Stimulated activated CD8-positive, alpha-beta memory T cell treated with anti-CD3 and anti-CD28 coated beads, Interleukin-7, amount 100 ng/mL, for 1 hour (primary cell): ENCODE measurements at places on chromosomes 2 and 18.

GRCh38 chr2:170596576-170596975, 118.6 kb upstream of the SP5 start:
- no peak for DNase-seq

- DNase-seq, result no peak
These were observed 66.6 kb downstream of the CTIF start for GRCh38 chr18:48605408-48605845.

- no peak for DNase-seq
These were observed 6.8 kb downstream of the ASXL3 start for GRCh38 chr18:33584548-33585430.

- DNase-seq, result no peak
These were observed 2.9 kb downstream of the FN1 start for GRCh38 chr2:215432759-215433594.

- DNase-seq, result no peak
These were observed 354.6 kb upstream of the SETBP1 start for GRCh38 chr18:44325903-44326635.

- no peak for DNase-seq
These were observed 95.8 kb downstream of the PXDN start for GRCh38 chr2:1648241-1649102.

- DNase-seq, result no peak
These were observed 187.1 kb downstream of the NRP2 start for GRCh38 chr2:205869439-205869838.

- peak; percentile 38 for DNase-seq
These were observed 60.1 kb upstream of the IL1RL1 start for GRCh38 chr2:102251042-102251848.

- no peak for DNase-seq
These were observed 75.3 kb downstream of the STPG4 start for GRCh38 chr2:47079515-47080412.

DNA sequence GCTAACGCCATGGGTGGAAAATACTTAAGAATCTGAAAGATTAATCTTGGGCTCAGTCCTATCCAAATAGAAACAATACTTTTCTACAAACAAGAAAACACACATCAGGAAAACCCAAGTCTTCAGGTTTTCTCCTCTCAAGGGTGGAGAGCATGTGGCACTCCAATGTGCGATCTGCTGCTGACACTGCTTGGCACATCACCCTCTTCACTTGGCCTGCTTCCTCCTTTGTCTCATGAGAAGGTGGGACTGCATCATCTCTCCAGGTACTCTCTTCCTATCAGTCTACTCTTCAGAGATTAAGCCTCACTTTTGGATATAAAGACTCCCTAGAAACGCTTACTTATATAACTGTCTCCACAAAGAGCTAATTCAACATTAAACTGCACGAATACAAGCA, 26.4 kb downstream of the HDLBP start:
- DNase-seq, result no peak

DNA sequence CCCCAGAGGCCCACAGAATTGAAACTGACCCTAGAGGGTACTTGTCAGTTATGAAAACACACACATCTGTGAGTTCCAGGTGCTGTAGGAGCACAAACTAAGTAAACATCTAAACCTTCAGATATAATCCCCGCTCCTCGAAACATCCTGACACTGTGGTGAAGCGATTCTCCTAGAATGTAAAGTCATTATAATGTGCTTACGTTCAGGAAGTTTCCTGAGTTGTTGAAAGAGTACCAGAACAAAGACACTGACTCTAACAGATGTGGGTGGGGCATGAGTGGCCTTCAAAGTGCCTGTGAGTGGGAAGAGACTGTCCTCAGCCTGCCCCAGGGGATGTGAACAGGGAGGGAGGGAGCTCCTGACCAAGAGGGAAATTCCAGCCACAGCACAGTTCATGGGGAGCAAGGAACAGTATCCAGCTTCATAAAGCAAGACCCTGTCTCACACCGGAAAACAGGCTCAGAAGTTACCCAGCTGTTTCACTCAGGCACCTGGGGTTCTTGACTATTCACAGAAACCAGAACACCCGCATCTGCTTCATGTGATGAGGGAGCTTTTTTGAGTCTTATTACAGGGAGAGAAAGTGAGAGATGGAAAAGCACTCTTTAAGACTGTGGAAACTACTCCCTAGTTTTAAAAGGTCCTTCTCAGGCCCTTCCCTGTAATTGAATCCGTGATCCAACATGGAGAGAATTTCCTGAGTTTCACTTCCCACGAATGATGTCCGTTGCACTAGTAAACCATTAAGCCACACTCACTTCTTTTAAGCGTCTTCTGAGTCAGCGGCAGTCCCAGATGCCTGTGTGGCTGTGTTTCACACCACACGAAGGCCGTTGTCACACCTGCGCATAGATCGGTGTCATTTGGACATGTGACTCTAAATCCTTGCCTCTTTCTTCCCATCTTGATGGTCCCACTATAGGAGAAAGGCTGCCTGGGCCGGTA, 88.6 kb upstream of the EML6 start:
- no peak for DNase-seq

DNA sequence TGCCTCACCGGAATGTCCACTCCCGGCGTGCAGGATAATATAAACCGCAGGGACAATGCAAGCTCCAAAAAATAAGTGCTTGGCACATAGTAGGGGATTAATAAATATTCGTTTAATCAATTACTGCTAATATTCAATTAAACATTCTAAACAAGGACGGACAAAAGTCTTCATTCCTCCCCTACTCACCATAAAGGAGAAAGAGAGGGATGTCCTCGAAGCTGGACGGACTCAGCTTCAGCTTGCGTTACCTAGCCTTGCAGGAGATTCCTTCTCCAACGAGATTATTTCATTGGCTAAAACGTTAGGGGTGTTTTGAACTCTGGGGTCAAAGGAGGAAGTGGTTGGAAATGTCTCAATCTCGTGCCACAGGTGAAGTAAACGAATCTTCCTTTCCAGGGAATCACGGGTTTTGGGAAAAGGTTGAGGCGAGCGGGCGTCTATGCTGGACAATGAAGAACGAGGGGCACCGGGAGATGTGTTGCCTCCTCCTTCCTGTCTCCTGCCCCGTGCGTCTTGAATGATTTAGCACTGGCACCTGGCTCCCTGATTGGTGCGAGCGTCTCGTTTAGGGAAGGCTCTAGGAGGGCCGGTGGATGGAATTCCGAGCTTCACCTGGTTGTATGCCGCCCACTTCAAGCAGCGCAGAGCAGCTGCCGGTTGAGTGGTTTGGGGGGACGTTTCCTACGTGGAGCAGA, 2.0 kb upstream of the GAD1 start:
- no peak for DNase-seq

DNA sequence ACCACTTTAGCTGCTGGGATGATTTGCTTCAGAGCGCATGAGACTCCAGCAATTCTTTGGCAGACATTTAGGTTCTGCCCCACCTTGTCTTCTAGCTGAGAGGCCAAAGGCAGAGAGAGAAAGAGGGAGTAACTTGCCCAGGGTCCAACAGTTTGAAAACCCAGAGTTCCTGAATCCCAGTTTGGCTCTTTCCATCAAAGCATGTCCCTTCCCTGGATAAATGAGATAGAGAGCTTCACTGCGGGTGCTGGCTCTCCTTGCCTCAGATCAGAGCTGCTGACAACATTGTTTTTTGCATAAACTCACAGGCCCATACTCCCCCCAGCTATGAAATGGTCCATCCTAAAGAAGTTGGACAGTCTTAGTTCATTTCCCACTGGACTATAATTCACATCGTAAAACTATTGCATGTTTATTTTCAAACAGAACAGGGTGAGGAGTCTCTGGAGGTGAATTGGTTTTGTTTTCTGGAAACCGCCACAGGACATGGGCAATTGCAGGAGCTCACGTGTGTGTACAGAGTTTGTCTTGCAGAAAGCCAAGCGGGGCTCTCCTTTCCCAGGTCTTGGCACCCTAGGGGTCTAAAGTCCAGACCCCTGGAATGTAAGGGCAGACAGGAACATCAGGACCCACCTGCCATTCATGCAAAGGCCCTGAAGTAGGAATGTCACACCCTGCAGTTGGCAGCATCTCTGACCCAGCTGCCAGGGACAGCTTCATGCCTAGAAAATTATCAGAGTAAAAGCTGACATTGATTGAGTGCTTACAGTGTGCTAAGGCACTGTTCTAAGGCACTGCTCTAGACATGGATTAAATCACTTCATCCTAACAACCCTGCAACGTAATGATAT, 25.0 kb upstream of the SLC14A2 start:
- DNase-seq, result no peak

DNA sequence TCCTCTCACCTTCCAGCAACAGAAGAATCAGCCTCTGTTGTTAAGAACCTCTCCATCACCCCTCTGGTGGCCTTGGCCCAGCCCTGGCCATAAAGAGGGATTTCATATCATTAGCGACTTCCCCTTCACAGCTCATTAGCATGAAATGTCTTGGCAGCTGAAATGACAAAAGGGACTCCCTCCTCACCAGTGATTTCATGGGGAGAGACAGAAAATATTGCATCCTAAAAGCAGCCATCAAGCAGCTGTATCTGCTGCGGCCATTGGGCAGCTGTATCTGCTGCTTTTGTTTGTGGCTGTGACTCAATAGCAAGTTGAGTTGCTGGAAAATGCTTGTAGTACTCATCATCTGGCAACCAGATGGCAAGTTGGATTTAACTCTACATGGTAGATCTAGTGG, 105.9 kb upstream of the RMDN2 start:
- DNase-seq, result no peak

DNA sequence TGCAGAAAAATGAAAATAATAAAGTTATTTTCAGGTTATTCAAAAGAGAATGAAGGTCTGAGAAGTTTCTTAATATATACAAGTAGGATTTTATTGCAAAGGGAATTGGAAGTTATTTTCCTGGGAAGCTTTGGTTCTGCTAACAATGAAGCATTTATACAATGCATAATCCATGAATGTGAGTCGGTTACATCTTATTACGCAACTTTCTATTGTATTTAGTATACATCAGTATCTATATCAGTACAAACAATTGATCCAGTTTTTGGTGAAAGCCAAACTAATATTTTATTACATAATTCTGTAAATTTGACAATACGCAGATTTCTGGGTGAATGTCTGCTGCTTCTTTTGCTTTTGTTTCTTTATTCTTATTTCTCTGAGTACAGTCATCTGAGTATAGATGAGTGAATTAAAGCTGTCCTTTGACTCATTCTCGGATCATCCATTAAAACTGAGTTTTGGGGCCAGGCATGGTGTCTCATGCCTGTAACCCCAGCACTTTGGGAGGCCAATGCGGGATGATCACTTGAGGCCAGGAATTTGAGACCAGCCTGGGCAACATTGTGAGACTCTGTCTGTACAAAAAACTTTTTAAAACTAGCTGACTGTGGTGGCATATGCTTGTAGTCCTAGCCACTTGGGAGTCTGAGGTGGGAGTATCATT, 108.5 kb downstream of the SOCS6 start:
- no peak for DNase-seq

DNA sequence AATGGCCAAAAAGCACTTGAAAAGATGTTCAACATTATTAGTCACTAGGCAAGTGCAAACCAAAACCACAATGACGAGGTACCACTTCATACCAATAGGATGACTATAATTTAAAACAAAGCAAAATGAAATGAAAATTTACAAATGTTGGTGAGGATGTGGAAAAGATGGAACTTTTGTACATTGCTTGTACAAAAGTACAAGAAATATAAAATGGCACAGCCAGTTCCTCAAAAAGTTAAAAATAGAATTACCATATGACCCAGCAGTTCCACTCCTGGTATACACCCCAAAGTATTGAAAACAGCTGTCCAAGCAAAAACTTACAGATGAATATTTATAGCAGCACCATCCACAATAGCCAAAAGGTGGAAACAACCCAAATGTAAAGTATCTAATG, 107.8 kb upstream of the XPO1 start:
- no peak for DNase-seq

- no peak for DNase-seq
These were observed 91.0 kb downstream of the TMEM185B start for GRCh38 chr2:120132190-120132589.

DNA sequence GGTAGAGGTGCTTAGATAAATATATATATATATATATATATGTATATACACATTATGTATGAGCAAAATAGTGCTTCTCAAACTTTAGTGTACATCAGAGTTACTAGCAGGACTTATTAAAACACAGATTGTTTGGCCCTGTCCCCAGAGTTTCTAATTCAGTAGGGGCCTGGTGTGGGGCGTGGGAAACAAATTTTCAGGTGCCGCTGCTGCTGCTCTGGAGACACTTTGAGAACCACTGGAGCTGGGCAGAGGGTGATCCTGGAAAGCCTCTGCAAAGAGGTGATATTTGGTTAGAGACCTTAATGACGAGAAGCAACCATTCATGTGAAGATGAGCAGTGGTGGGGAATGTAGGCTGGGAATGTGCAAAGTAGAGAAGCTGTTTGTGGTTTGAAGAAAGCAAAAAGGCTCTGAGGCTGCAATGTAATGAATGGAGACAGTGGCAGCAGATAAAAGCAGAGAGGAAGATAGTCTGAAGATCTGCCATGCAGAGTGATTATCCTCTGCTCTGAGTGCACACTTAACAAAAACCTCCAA, 142.9 kb downstream of the PLCL1 start:
- DNase-seq, result no peak

DNA sequence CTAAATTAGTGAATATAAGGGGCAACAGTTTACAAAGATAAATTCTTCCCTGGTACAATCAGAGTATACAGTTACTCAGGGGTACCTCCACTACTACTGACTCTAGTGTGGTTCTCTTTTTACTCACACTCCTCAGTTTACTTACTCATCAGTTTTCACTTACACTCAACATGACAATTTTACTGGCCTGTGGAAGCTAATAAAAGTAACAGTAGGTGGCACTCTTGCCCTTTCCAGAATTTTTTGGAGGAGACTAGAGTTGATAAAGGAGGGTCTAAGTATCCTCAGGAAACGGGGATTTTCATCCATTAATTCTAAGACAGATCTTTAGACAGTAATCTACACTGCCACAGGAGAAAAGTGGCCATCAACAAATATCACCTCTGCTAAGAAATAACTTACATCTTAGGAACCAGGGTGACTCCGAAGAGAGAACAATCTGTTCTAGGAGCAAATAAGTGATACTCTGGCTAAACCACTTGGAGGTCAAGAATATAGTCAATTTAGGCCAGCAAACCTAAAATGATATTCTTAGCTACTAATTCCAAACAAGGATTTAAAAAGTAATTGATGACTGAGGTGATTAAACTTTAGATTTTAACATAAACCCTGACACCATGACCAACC, 61.3 kb downstream of the ATL2 start:
- no peak for DNase-seq

DNA sequence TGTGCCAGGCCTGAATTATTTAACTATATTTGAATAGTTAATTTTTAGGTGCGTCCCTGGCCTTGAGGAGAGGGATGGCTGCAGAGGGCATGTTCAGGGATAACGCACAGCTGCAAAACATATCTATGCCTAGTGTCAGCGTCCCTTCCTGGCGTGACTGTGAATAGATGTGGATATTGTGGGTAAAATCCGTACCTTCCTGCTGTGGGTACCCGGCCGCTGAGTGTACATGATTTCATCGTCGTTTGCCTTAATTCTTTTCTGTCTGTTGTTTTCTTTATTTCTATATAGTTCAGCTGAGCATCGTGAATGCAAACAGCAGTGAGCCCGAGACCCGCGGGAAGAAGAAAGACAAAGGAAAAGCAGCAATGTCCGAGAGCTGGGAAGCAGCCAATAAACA, 25.0 kb upstream of the MC2R start:
- no peak for DNase-seq
